AG04449 (cell line): ENCODE measurements at places on chromosomes 1 and 21.

DNA sequence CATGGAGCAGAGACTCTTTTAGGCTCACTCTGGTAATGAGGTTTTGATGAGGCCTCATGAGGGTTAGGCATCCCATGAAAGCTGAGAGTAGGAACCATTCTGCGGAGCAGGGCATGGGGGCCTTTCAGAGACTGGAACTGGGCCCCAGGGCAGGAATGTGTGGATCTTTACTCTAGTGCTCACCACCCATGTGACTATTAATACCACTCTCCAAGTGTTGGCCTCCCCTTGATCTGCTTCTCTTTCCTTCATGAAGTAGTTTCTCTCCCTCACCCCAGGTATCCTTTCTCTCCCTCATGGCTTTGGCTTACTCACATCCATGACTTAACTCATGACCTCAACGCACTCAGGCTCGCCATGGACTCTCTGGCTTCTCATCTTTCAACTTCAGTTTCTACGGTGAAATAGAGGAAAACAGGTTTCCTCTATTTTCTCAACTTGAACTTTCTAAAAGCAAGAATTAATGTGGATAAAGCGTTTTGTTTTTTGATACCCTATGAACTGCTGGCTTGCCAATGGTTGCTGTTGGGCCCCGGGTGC, 50.5 kb upstream of the GADD45A start:
- DNase-seq = no peak

DNA sequence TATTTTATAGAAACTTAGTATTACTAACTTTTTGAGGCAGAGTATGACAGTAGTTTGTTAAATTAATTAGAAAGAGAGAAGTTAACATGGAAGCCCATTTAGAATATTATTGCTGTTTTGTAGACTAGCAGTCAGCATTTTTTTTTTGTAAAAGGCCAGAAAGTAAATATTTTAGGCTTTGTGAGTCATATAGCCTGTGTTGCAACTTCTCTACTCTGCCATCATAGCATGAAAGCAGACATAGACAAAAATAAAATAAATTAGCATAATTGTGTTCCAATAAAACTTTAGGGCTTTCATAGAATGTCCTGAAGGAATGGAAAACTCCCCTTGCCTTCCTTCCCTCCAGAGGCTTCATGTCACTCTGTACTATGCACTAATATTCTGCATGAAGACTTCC, 12.3 kb upstream of the RGS4 start:
- no peak for DNase-seq

GRCh38 chr1:2481885-2482284, 5.8 kb downstream of the PLCH2 start:
- DNase-seq = no peak

GRCh38 chr1:156523801-156524480, 23.4 kb upstream of the MEF2D start:
- DNase-seq = no peak

DNA sequence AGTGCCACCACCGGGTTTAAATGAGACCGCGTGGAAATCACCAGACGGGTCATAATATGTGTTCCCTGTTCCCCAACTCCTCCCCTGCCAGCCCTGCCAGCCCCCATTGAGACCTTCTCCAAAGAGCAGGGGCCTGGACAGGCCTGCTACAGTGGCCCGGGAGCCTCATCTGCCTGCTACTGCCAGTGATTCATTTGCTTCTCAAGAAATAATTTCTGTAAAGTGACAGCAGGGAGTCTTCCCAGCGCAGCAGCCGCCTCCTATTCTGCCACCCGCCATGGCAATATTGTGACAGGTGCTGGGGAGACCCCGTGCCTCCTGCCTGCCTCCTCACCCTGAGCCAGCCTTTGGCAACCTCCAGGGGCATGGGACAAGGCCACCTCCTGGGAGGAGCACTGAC, 8.9 kb downstream of the IFFO2 start:
- no peak for DNase-seq

DNA sequence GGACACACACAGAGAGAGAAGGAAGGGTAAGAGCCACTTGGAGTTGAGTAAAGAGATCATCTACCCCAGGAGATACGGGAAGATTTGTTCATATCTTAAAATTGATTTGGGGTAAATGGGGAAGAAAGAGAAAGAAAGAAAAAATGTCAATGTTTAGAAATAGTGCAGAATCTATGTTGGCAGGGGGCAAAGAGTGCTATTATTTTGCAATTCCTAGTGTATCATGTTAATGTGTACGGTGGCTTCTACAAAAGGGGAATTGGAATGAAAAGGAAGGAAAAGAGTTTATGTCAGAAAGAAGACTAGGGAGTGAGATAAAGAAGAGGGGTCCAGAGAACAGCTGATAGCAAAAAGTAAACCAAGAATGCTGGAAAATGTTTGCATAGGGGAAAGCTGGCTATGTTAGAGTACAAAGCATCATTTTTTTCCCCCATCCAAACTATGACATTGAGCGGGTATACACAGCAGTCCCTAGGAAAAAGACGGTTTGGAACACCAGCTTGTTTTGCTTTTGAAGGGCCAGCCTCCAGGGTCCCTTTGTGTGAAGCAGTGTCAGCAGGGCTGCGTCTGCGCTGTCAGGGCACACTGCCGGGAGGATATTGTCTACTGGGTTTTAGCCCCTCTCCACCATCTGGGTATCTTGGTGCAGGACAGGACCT, 10.8 kb downstream of the LRRC8D start:
- DNase-seq = no peak

GRCh38 chr1:244789731-244790130, 45.7 kb upstream of the COX20 start:
- DNase-seq = no peak

- no peak for DNase-seq
Measured at GRCh38 chr1:13662493-13662892, 37.5 kb upstream of the PRDM2 start.

DNA sequence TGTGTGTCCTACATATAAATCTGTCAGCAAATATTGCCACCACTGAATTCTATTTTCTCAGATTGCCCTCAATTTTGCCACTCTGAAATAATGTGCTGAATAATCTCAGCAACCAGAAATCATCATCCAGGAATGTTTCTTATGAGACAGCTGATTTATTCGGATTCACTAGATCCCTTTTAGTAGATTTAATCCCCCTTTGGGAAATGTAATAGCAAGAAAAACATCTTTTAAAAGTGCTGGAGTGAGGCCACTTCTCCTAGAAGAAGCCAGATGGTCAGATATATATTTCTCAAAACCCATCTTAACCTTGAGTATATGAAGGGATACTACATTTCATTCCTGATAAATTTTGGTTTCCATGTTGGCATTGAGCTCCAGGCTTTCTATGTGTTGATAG, 327.7 kb downstream of the SMYD3 start:
- DNase-seq = no peak

- DNase-seq = no peak
Measured at GRCh38 chr1:31020007-31020790, 45.3 kb downstream of the PUM1 start.

DNA sequence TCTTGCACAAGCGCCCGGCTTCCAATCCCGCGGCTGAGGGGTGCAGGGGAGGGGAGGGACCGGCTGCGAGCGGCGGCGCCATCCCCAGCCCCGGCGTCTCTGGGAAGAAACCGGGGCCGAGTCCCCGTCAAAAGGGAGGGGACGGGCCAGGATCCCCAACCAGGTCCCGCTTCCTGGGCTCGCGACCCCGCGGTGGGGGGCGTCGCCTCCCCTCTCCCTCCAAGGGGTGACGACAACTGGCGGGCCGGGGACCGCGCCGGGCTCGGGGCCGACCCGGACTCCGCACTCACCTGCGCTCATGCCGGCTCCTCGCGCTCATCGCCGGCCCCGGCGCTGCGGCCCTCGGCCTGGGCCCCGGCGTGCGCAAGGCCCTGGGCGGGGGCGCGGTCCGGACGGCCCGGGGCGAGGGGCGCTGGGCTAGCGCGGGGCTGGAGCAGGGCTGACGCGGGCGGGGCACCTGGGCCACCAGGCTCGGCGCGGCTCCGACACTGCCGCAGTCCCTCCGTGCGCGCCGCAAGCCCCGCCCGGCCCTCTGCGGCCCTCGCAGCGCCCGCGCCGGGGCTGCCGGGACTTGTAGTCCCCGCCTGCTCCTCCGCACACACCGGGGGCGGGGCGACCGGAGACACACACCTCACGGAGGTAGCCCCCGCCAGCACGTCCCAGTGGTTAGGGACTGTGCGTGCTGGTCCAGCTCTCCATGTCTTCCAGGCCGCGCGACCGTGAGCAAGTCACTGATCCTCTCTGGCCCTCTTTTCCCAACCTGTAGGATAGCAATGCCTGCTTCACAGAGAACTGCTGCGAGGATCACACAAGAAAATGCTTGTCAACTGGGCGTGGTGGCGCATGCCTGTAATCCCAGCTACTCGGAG, at the start of gene ATP13A2:
ATP13A2 (minus strand) TSS at position 490 of the 869 bp plus-strand sequence; CDS start at position 300, 190 bp downstream.
- DNase-seq = no peak

DNA sequence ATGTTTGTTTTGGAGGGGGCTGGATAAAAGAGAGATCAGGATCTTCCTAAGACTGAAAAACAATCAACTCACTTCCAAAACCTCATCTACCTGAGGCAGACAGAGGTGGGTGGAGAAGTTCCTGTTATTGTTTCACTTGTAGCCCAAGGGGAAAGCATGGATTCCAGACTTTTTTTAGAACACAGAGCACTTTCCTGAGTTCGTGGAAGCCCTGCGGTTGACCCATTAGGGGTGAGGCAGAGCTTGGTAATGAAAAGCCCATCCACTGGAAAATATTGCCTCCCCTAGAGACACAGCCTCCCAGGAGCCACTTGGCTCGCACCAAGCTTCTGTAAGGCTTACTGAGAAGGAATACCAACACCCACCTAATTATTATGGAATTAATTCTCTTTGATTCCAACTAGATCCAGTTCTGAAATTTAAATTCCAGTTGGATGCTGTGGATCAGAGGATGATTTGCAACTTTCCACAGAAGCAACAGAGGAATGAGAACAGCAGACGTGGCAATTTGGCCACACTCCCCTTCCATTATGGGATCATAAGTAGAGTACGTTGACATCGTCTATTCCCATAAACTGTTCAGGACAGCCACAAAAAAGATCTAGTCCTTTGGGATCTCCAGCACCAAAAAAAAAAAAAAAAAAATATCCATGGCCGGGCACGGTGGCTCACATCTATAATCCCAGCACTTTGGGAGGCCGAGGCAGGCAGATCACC, 4.1 kb upstream of the PEF1 start:
- DNase-seq = no peak

GRCh38 chr1:58304346-58304975, 242.1 kb downstream of the OMA1 start:
- DNase-seq = no peak

- no peak for DNase-seq
Measured at GRCh38 chr1:224448453-224449017, 13.9 kb upstream of the WDR26 start.

DNA sequence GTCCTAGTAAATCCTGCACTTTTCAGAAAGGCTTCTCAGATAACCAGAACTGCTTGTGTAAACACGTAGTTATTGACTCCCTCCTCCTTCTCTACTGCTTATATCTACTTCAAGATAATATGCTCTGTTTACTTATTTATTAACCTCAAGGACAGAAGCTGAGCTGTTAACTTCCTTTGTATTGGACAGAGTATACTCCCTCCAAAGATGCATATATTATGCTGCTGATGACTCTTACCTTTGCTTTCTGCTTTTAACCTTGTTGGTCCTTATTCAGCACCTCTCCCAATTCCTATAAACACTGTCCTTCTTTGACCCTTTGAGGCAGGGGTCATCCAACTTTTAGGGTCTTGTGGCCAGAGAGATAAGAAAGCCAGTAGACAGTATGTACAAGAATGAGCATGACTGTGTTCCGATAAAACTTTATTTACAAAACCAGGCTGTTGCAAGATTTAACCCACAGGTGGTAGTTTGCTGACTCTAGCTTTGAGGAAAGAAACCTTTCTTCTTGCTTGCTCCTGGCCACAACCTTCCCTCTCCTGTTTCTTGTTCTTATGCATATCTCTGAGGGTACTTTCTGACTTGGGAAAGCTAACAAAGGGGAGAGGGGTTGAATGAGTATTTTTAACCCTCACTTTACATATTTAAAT, 4.9 kb downstream of the TPM3 start:
- no peak for DNase-seq

- DNase-seq = no peak
Measured at GRCh38 chr1:153536671-153537375, 1.0 kb upstream of the S100A6 start.

DNA sequence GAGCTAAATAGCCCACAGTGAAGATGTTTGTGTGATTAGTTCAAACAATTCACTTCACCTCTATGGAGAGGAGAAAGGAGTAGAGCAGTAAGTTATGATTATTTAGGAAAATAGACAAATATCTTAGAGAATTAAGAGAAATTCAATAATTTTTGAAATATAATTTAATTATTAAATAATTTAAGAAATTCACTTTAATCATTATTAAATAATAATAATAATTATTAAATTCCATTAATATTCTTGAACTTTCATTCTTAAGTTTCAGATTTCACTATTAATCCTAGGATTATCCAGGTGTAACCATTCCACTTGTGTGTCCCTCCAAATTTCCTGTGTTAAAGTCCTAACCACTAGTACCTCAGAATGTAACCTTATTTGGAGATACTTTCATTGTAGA, 58.9 kb upstream of the RGS18 start:
- DNase-seq = no peak

- no peak for DNase-seq
Measured at GRCh38 chr1:43279161-43279560, 6.2 kb downstream of the C1orf210 start.

- DNase-seq = no peak
Measured at GRCh38 chr1:212062832-212063438, 27.4 kb downstream of the DTL start.

GRCh38 chr1:89632657-89633247, at the start of gene LRRC8C:
TSS of gene LRRC8C (plus strand) at chr1:89633120. CDS start at chr1:89686474, 53,354 bp downstream.
- DNase-seq = no peak

DNA sequence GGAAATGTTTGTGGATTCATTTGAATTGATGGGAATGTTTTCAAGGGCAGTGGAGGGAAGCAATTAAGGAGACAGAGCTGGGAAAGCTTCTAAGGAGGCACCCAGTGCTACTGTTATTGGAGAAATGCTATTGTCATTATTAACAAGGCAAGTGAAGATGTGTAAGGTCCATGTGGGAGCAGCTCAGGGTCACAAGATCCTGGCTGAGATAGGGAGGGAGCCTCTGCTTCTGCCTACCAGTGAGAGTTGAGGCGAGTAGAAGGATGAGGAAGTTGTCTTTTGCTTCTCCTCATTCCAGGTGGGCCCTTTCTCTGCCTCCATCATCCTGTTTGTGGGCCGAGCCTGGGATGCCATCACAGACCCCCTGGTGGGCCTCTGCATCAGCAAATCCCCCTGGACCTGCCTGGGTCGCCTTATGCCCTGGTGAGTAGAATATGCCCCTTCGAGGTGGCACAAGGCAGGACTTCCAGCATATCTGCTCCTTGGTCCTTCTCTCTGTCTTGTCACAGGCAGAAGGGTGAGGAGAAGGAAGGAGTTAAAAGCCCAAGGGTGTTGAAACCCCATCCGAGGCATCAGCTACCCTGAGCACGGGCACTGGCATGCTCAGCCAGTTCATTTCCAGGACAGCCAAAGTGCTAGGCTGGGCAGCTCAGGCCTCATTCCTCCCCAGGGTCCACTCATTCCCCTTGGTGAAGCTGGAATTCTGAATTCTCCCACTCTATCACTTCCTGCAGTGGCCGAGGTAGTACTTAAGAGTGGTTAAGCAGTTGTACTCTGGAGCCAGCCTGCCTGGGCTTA, 3.7 kb downstream of the MFSD2A start:
- DNase-seq = no peak
